ENCODE measurements at places on chromosomes 1 and 21. TPM values are rescaled to one million over a fixed set of nuclear protein-coding genes. Genes with fewer than 3 reads are reported as not detected.

TEX38 gene
- 0.62 TPM for polyA plus RNA-seq

DNA sequence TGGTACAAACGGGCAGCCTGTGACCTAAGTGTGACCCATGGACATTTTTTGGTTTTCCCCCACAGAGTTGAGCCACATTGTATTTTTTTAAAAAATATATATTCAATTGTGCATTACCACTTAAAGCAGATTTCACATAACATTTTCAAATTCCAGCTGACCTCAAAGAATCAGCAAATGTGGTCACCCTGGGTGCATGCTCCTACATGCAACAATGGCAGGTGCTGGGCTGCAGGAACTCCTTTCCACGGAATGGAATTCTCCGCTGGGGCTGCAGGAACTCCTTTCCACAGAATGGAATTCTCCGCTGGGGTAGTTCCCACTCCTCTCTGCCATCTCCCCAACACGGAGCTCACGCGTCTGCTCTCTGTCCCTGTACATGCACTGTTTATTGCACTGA, 68.7 kb downstream of the MAP10 start:
- DNase-seq, result no peak

GRCh38 chr21:42360317-42360716, 6.0 kb downstream of the TFF1 start:
- no peak for DNase-seq

DNA sequence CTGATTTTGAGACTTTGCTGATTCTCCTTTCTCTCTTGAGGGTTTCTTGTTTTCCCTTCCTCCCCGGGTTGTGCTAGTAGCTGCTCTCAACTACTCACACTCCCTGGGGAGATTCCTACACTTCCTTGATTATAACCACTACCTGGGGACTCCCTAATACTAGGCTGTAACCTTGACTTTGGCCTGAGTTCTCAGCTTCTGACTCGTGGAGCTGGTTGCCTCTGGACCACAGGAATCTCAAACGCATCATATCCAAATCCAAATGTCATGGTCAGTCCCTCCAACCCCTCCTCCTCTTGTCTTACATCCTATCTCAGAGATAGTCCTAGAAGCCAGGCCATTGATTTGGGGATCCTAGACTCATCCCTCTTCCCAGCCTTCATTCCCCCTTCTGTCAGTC, 12.0 kb downstream of the MOV10 start:
- DNase-seq, result no peak

DNA sequence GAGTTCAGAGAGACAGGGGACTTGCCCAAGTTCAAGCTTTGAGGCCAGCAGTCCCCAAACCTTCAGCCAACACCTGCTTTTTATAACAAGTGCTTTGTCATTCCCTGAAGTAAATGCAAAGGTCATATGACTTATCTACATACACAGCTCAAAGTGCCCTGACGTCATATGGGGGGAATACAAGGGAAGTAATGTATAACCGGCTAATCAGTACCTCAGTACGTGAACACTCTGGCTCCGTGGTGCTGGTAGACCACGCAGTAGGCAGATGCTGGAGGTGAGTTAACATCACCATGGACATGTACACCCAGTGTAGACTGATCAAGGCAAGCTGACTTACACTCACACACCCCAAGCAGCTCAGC, 60.0 kb downstream of the BACE2 start:
- DNase-seq, result no peak

- DNase-seq, result no peak
Measured at GRCh38 chr1:41613689-41614574, 129.4 kb upstream of the EDN2 start.

DNA sequence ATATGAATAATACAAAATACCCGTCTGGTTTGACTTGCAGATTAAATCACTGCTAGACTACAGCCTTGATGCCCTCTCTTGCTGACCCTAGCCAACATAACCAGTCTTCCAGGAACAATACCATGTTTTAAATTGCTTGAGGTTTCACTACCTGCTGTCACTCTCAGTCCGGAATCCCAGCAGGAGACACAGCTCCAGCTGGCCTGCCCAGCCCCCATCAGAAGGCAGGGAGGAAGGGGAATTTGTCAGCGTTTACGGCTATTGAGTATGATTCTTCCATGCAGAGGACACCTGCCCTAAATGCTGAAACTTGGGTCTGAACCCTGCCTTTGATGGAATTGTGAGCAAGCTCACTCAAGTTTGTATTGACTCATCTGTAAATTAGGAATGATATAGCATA, 33.0 kb downstream of the ZNF496 start:
- no peak for DNase-seq

Data from left kidney (tissue), 8 donors.